ENCODE measurements at places on chromosomes 5 and 9.

- DNase-seq = no peak
Measured at GRCh38 chr9:110249603-110250002, 6.7 kb downstream of the TXN start.

GRCh38 chr5:127074466-127074865 lies 1.2 kb upstream of the C5orf63 start:
- DNase-seq = no peak

- no peak for DNase-seq
Measured at GRCh38 chr9:115855458-115856133, 298.0 kb upstream of the PAPPA start.

DNA sequence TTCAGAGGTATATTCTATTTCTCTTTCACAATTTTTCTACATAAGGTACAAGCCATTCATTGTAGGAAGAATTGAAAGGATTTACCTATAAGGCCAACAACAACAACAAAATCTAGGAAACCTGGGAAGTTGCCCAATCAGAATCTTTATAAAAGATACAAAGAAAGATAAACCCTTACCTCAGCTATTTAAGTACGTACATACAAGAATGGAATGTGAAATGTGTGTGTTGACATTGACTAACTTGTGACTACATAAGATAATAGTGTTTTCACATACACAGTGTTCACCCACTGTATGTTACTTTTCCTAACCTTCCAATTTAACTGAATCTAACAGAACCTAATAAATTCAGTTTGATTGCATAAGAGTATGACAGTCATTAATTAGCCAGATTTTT lies 154.1 kb downstream of the ADAMTS6 start:
- no peak for DNase-seq

- DNase-seq = no peak
Measured at GRCh38 chr9:89687848-89688247, 83.0 kb downstream of the GADD45G start.

- DNase-seq = no peak
Measured at GRCh38 chr5:10452768-10453331, 11.2 kb downstream of the ROPN1L start.

- no peak for DNase-seq
Measured at GRCh38 chr9:113872485-113873143, 3.5 kb upstream of the ZNF618 start.

- no peak for DNase-seq
Measured at GRCh38 chr5:78757269-78758053, 108.9 kb upstream of the LHFPL2 start.

DNA sequence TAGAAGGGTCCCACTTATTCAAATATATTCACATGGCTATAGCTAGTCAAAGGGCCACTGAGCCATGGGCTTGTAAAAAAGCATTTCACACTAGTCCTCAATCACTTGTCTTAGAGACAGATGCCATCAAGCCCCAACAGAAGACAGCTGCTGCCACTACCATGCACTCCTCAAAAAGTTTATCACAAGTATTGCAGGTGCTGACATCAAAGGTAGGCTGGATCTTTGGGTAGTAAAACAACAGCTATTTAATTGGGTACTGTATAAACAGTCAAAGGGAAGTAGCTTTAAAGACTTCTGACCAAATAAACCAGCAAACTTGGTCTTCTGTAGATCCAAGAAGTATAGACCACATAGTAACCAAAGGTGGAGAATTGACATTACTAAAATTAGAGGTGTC lies 59.2 kb upstream of the FER start:
- DNase-seq = no peak

GRCh38 chr9:131329241-131329641 lies 39.7 kb downstream of the PLPP7 start:
- DNase-seq = no peak

- DNase-seq = no peak
Measured at GRCh38 chr5:110043025-110043424, 353.3 kb downstream of the MAN2A1 start.

- no peak for DNase-seq
Measured at GRCh38 chr9:36877239-36877638, 156.8 kb downstream of the PAX5 start.

GRCh38 chr5:176559683-176560082 lies 10.5 kb downstream of the CDHR2 start:
- DNase-seq = no peak

DNA sequence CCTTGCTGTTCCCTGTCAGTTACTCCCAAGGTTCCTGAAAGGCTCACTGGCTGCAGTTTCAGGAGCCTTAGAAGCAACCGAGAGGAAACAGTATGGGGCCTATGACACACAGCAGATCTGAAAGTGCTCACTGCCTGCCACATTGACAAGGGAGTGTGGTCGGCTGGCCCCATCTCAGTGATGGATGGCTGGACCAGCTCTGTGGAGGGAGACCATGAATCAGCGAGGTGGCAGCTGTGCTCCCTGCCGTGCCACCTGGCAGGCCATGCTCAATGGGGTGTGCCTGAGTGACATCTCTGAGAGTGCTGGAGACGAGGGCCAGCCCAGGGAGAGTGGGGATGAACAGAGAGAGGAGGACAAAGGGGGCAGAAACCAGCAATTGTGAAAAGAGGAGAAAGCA lies 49.1 kb downstream of the DOCK2 start:
- DNase-seq = no peak

All from stimulated activated CD8-positive, alpha-beta memory T cell treated with anti-CD3 and anti-CD28 coated beads, Interleukin-4, amount 100 ng/mL, for 1 hour (primary cell).